ENCODE measurements at places on chromosomes 12 and 14. TPM values are rescaled to one million over a fixed set of nuclear protein-coding genes. Genes with fewer than 3 reads are reported as not detected.

TAS2R31 gene
- 3.2 TPM for total RNA-seq

ALDH6A1 gene
- 20.9 TPM for total RNA-seq

RNASE12 gene
- not detected for total RNA-seq

HOXC5 gene
- not detected for total RNA-seq

OAS3 gene
- 20.1 TPM for total RNA-seq

ACAD10 gene
- 26.5 TPM for total RNA-seq

HSPB8 gene
- total RNA-seq, result 58.4 TPM

GYS2 gene
- 0.98 TPM for total RNA-seq

NPFF gene
- not detected for total RNA-seq

DNA sequence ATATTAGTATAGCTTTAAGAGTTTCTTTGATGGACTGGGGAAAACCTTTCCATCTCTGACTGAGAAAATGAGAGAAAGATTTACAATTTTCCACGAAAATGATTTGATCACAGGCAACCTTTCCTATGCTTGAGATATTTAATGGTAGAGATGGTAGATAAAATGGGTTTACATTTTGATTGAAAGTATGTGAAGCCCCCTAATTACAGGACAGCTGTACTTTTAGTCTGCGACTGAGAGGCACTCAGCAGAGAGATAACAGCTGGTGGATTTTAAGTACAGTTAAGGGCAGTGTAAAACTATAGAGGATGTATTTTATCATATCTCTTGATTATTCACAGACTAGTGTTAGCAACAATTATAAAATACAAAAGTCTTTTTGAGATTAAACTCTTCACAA is 40.7 kb downstream of the C12orf50 start:
- H3K36me3 ChIP-seq, result no peaks in the 10 kb centered on the region
- H3K27ac ChIP-seq, result no peak overlapping the region
- no peaks in the 10 kb centered on the region for H3K4me1 ChIP-seq
- no peak for DNase-seq

GRCh38 chr12:61566183-61566582 is 694.0 kb upstream of the USP15 start:
- no peak overlapping the region for H3K4me3 ChIP-seq
- H3K36me3 ChIP-seq, result no peaks in the 10 kb centered on the region
- H3K27me3 ChIP-seq, result no peaks in the 10 kb centered on the region
- no peaks in the 10 kb centered on the region for H3K4me1 ChIP-seq
- no peak for DNase-seq
- no peak overlapping the region for H3K27ac ChIP-seq

- no peak for DNase-seq
- H3K27ac ChIP-seq, result peak overlapping the region; percentile 84
- H3K36me3 ChIP-seq, result no peaks in the 10 kb centered on the region
- H3K4me3 ChIP-seq, result peak overlapping the region; percentile 78
- no peaks in the 10 kb centered on the region for H3K27me3 ChIP-seq
These were observed 2.6 kb downstream of the MLXIP start for GRCh38 chr12:122081083-122081696.

GRCh38 chr14:60227291-60227690 is 21.7 kb upstream of the PPM1A start:
- DNase-seq, result no peak
- H3K27ac ChIP-seq, result no peak overlapping the region
- H3K4me3 ChIP-seq, result no peak overlapping the region
- no peaks in the 10 kb centered on the region for H3K4me1 ChIP-seq

DNA sequence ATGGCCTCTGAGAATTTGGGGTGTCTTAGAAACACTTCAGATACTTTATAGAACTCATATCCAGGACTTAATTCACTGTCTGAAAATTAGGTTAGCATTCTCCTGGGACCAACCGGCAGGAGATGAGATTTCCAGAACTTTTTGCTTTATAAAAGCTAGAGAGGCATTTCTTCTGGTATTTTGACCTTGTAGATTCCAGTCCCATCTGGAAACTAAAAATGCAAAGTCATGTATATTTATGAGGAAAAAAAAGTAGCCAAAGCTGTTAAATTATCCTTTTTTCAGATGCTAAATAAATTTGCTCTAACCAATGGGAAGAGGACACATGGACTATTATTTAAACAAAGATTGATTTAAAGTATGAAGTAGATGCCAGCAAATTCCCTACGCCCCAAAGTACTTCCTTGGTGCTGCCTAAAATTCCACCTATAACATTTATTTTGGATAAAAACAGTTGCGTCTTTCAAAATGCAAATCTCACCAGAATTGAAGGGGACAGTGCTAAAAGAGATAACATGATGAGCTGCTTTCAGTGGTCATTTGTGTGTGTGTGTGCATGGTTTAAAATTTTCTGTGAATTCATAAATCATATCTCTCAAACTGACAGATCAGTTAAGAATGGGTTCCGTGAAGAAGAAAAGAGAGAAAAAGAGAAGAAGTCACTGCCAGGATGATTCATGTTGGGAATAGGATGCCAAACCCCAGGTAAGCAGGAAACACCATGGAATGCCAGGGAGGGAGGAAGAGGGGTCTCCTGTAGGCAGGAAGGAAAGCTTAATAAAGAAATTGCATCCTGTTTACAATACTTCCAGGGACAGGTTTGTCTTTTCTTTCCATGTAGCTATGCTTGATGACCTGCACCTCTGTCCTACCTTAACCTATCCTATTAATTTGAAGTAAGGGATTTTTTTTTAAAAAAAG is 97.7 kb upstream of the RGS6 start:
- no peaks in the 10 kb centered on the region for H3K4me1 ChIP-seq

GRCh38 chr12:131383291-131383690 is 327.6 kb upstream of the SFSWAP start:
- H3K4me3 ChIP-seq, result no peak overlapping the region
- no peaks in the 10 kb centered on the region for H3K4me1 ChIP-seq
- no peak for DNase-seq
- H3K27me3 ChIP-seq, result no peaks in the 10 kb centered on the region
- no peak overlapping the region for H3K27ac ChIP-seq

DNA sequence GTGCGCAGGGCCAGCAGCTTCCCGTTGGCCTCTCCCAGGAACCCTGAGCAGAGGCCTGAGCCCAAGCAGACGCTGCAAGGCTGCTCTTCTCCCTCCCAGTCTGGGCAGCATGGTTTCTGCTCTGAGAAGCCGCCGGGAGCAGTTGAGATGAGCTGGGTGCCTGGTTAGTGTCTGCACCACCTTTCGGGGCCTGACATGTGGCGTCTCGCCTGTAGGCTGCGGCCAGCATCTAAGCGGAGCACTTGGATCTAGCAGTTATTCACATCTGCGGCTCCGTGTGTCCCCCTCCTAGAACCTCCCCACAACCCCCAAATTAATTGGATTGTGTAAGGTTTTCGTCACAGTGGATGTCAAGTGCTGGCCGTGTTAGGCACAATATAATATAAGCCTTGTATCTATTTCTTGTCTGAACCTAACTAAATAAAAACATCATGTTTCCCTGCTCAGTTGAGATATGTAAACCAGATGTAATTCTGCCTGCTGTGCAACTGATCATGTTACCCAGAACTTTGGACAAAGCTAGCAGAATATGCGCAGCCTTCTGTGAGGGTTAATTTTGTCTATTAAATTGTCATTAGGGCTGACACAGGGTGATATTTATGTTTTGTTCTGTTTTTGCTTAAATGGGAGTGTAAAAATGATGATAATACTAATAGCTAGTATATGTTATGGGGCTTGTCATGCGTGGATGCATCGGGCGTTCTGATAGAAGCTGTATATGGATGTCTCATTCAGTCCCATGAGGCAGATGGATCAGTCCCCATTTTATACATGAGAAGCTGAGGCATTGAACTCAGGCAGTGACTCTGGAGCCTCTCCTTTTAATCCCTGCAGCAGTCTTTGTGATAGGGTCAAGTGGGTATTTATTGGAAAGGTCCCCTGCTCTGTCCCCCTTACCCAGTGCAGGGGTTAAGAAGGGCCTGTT is 45.8 kb downstream of the ELK3 start:
- H3K4me1 ChIP-seq, result peaks cover 90% of the 10 kb centered on the region
- H3K27me3 ChIP-seq, result no peaks in the 10 kb centered on the region
- H3K27ac ChIP-seq, result peak overlapping the region; percentile 71

DNA sequence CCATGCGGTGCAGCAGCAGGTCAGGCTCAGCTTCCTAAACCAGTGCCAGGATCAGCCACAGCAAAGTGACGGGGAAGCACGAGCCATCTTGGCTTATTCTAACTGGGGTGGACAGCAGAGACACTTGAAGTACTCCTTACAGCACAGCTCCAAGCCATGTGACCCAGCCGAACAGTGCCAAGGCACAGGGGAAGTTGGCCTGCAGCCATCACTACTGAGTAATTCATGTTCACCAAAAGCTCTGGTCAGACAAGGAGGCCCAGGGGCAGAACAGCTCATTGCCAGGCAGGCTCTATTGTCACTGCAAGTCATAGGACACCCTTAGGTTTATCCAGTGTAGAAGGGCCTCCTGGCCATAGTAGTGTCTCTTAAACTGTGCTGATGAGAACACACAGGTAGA is 23.4 kb upstream of the SLC35F4 start:
- H3K27me3 ChIP-seq, result no peaks in the 10 kb centered on the region
- H3K4me1 ChIP-seq, result no peaks in the 10 kb centered on the region
- DNase-seq, result no peak
- no peak overlapping the region for H3K27ac ChIP-seq
- no peak overlapping the region for H3K4me3 ChIP-seq

- no peaks in the 10 kb centered on the region for H3K27me3 ChIP-seq
- no peak overlapping the region for H3K27ac ChIP-seq
- H3K36me3 ChIP-seq, result peaks cover 98% of the 10 kb centered on the region
- no peak for DNase-seq
- no peaks in the 10 kb centered on the region for H3K4me1 ChIP-seq
These were observed 17.0 kb downstream of the EAPP start for GRCh38 chr14:34522496-34522895.

- H3K4me1 ChIP-seq, result no peaks in the 10 kb centered on the region
- no peaks in the 10 kb centered on the region for H3K36me3 ChIP-seq
- no peak overlapping the region for H3K27ac ChIP-seq
- no peak overlapping the region for H3K4me3 ChIP-seq
These were observed 430.9 kb downstream of the ATP23 start for GRCh38 chr12:58372298-58372697.

GRCh38 chr12:122868471-122869177 is 27.3 kb downstream of the VPS37B start:
- H3K27me3 ChIP-seq, result no peaks in the 10 kb centered on the region
- H3K4me3 ChIP-seq, result no peak overlapping the region
- peaks cover 58% of the 10 kb centered on the region for H3K4me1 ChIP-seq
- DNase-seq, result no peak

GRCh38 chr12:123142518-123142840 is 8.4 kb downstream of the PITPNM2 start:
- DNase-seq, result no peak
- peaks cover 45% of the 10 kb centered on the region for H3K4me1 ChIP-seq
